Pons (tissue), 1 donor: ENCODE measurements at places on chromosomes 6 and 20.
A peak's percentile ranks its signal among the peaks of the same experiment; 100 is the strongest.

DNA sequence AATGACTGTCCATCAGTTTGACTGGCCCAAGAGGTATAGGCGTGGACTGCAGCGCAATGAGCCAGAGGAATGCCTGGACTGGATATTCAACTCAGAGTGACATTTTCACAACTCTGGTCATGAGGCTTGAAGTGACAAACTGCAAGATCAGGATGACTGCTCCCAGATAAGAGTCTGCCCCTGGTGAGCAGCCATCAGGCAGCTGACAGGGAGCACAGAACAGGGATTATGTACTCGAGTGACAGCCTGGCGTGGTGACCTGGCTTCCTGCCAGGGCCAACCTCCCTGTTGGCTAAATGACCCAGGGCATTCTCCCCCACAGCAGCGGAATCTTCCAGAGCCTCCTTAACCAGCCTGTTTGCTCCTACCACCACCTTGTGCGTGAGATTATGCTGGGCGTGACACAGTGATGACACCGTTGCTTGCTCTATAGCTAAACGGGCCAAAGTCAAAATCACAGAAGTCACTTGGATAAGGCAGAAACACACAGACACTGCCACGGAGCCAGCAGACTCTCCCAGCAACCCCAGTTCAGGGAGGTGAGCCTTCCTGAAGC lies 209.1 kb upstream of the JARID2 start:
- peak; percentile 65 for DNase-seq

GRCh38 chr20:45527294-45527693 lies 11.9 kb upstream of the SPINT3 start:
- no peak for DNase-seq

DNA sequence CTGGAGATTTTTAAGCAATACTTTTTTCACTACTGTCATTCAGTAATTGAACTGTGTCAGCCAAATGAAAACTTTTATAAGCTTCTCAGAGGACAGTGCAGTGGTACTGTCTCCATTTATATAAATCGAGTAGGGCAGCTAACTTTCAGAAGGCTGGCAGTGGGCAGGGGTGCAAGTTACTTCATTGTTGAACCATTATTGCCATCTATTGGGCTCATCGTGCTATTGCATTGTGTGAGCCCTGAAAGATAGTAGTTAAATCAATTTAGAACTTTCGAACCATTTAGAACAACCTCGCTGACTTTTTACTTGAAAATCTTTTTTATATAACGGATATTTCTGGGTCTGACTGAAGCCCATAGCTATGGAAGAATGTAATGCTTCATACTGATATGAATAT lies 347.8 kb upstream of the PLCB4 start:
- DNase-seq, result peak; percentile 61

DNA sequence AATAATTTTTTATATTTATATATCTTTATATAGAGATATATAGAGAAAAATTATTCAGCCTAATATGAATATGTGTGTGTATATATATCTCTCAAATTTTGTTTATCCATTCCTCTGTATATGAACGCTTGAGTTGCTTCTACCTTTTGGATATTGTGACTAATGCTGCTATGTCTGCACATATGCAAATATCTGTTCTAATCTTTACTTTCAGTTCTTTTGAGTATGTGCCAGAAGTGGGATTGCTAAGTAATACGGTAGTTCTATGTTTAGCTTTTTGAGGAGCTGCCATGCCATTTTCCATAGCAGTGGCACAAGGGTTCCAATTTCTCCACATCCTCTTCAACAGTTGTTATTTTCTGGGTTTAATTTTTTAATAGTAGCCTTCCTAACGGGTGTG lies 72.8 kb upstream of the CEP85L start:
- no peak for DNase-seq

- no peak for DNase-seq
These were observed 20.7 kb downstream of the RIPK1 start for GRCh38 chr6:3088968-3089367.

DNA sequence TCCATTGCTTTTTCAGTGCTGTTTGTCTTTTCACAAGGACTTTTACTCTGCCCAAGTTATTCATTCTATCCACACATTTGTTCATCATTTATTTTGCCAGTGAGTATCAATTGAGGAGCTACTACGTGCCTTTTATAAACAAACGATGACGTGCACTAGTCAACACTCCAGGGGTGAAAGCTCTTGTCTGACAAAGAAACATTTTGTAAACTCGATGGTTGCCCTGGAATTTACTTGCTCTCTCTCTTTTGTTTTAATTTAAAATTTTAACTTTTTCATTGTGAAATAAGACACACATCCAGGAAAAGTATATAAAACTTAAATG lies 8.3 kb upstream of the MRPS18A start:
- no peak for DNase-seq

DNA sequence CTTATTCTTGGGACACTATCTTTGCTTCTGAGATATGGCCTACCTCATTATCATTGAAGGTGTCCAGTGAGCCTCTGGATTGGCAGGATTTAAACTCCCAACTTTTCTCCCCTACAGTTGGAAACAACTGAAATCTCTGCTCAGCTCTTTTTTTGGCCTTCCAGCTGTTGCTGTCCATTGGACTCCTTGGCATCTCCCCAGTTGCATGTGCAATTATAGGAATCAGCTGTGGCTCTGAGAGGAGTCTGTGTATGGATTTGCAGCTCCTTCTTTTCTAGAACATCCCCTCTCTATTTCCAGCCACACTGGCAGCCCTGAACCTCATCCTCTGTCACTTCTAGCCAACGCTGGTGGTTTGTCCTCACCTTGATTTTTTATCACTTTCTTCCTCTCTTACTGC lies 21.2 kb downstream of the RAB22A start:
- peak; percentile 13 for DNase-seq

DNA sequence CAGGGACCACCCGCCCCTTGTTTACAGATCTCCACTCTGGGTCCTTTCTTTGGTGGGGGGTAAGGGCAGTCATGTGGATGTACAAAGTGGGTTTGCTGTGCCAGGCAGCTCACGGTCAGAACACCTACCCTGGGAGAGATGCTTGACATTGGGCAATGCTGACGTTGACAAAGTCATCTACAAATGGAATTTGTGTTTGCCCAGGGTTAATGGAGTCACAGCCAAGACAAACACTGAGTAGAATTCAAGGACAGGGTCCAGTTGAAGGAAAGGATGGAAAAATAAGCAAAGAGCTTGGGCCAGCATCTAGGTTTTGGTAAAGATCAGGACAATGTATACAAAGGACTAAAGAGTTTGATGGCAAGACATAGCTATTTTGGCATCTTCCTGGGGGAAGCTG lies 54.7 kb downstream of the MOCS1 start:
- DNase-seq, result no peak

GRCh38 chr20:53910351-53911002 lies 159.9 kb downstream of the BCAS1 start:
- DNase-seq, result no peak

GRCh38 chr20:53004267-53004813 lies 32.2 kb downstream of the TSHZ2 start:
- DNase-seq, result no peak

DNA sequence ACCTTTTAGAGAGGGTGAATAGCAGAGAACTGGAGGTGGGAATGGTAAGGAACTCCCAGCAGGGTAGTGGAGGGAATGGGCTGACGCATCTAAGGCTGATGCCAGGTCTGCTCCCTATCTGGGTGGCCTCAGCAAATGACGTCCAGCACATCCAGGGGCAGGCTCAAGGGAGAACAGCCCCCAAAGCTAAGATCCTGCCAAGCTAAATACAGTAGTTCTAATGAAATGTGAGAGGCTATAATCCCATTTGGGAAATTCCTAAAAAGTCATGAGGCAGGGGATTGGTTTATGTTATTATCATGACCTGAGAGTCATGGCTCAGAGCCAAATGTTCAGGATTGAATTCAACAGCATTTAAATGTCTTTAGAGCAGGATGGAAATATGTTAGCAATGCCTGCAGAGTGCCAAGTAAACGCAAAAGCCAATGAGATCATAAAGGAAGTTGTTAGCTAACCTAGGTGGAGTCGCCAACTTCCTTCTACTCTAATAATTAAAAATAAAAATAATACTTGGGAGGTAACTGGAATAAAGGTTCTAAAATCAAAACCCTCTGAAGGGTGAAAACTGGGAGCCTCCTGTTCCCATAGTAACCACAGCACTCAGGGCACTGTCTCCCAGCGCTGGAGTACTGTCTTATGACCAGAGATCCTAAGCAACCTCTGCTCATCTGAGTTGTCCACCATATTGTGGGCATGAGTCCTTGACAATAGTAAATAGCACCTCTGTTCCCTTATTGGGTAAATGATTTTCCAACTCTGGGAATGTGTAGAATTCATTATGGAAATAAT lies 34.8 kb downstream of the IYD start:
- peak; percentile 14 for DNase-seq

DNA sequence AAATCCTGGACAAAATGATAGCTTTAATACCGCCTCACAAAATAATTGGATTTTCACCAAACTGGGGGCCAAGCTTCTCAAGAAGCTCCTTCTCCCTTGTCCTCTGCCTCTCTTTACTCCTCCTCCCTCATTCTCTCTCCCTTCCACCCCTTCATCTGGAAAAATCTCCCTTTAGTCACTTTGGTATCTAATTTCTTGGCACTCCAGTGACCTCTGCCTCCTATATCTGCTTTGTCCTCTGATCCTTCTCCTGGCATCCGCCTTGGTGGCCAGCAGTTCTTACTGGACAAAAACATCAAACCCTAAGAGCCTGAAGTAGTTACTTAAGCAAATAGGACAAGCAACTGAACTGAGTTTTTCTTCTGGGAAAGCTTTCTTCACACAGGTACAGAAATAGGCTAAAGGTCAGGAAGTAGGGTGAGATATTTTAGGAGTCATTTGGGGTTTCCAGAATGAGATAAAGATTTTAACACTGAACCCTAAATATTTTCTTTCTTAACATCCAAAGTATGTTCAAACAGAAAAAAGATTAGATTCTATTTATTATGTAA lies 220.7 kb downstream of the ARHGAP18 start:
- no peak for DNase-seq

DNA sequence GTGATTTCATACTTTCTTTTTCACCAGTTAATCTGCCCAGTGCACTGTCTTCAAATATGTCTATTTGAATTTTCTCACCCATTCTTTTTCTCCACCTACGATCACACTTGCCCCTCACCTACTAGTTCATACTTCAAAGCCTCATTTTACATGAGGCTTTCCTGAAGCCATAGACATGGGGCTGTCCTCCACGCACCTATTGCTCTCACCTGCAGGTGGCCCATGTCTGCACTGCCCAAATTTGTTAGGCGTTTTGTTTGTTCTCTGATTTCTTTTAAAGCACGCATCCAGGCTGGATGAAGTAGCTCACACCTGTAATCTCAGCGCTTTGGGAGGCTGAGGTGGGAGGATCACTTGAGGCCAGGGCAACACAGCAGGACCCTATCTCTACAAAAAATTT lies 106.8 kb upstream of the RIPOR2 start:
- no peak for DNase-seq

DNA sequence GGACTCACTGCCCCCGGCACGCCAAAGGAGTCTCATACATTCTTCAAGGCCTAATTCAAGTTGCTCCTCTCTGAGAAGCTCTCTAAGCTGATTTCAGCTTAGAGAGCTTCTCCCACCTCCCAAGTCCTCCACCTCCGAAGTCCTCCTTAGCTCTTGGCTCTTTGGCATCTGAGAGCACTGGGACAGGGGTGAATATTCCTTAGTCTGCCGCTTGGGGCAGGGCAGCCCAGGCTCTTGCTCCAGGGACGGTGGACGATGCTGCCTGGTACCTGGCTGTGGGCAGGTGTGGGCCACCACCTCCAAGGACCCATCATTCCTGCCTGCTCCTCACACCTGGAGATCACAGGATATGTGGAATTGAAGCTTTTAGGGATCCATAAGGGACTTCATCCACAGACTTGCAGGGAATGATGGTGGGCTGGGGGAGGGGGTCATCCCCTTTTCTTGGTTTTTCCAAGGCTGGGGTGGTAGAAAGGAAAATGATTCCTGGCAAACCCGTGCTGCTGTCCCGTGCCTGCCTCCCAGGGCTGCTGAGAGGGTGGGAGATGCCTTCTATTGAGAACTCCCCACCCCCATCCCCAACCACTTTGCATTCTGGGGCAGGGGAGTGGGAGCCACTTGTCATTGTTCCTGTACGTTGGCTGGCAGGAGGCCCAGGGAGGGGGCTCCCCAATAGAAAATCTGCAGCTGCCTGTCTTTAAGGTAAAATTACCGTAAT lies 57.4 kb downstream of the ARHGAP40 start:
- peak; percentile 26 for DNase-seq

DNA sequence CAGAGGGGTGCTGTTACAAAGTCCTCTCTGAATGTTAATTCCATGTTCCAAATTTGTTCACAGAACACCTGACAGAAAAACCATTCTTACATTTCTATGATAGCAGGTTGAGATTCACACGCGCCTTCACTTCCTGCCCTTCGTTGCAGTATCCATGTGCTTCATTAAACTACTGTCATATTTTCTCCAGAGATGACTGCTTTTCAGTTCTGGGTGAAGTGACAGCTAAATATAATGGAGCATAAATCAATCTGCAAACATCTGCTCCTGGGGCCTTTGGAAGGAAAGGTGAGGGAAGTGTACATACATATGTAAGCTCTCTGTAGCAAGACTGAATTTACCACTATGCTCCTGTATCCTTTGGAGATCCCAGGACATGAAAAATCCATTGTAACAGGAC lies 750.2 kb downstream of the HDGFL1 start:
- no peak for DNase-seq

DNA sequence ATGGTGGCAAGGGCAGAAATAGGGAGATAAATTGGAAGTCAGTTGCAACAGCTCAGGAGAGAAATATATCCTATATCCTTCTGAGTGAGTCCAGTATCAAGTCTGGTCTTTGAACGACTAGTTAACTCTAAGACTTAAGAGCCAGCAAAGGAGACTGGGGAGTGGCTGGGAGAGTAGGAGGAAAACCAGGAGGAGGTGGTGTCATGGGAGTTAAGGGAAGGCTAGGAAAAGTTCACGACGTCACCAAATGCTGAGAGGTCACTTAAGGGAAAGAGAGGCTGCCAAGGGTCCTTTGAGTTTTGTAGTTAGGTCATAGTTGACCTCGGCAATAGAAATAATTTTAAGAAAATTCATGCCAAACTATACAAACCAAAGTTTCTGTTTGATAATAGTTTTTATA lies 25.1 kb downstream of the ACOT13 start:
- no peak for DNase-seq

DNA sequence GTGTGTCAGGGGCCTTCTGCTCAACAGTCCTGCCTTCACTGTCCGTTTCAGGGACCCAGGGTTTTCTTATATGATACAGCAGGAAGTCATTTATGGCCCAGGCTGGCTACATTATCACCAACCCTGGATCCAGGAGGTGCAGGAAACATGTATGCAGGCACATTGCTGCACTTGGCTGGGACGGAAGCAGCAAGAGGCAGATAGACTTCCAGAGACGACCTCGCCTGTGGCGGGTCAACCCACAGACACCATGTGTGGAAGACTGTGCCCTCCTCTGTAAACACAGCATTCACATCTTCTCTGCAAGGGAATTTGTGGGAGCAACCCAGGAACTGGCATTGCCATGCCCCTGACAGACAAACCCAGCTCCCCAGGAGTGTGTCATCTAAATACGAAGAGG lies 43.7 kb downstream of the TBC1D7 start:
- DNase-seq, result no peak

DNA sequence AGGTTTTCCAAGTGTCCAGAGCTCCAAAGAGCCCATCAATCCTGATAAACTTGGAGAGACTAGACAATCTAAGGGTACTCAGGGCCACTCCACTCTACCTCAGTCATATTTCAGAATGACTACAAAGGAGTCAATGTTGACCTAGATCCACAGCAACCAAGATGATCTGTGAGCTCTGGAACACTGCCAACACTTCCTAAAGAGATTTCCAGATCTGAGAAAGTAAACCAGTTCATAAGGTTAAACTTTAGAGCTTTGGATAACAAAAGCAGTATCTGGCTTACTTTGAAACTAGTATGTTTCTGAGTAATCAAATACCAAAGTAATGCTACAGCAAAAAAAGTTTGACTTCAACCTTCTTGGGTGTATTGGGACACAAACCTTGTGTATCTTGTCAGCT lies 122.7 kb downstream of the BTBD9 start:
- DNase-seq, result no peak
